ENCODE measurements at places on chromosomes 13 and 19. TPM values are rescaled to one million over a fixed set of nuclear protein-coding genes. Genes with fewer than 3 reads are reported as not detected.

TLE6 gene
- 4.5 TPM for total RNA-seq

SPTBN4 gene
- 0.09 TPM for total RNA-seq

WBP4 gene
- total RNA-seq, result 7.7 TPM

FREM2 gene
- under 0.01 TPM for total RNA-seq

CLDN10 gene
- total RNA-seq, result not detected

FAM124A gene
- 1.9 TPM for total RNA-seq

TEX26 gene
- not detected for total RNA-seq

DACH1 gene
- 4.0 TPM for total RNA-seq

POSTN gene
- 210 TPM for total RNA-seq

ERCC2 gene
- total RNA-seq, result 55.5 TPM

LIG1 gene
- 51.4 TPM for total RNA-seq

ADGRL1 gene
- 3.7 TPM for total RNA-seq

ZC3H13 gene
- 17.2 TPM for total RNA-seq

Measured in endothelial cell of coronary artery (primary cell).